ENCODE measurements at places on chromosomes 6 and 20.

DNA sequence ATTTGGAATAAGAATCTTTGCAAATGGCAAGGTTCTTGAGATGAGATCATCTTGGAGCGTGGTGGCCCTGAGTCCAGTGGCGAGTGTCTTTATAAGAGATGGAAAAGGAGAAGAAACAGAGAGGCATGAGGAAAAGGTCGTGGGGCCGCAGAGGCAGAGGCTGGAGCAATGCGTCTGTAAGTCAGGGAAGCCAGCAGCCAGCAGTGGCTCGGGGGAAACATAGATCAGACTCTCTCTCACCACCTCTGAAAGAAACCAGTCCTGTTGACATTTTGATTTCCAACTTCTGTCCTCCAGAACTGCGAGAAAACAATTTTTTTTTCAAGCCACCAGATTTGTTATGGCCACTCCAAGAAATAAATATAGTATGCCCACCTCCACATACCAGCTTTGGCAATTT lies 226.6 kb downstream of the TFAP2C start:
- DNase-seq, result peak; percentile 4

- DNase-seq, result no peak
These were observed 4.9 kb downstream of the TOMM34 start for GRCh38 chr20:44955270-44955669.

DNA sequence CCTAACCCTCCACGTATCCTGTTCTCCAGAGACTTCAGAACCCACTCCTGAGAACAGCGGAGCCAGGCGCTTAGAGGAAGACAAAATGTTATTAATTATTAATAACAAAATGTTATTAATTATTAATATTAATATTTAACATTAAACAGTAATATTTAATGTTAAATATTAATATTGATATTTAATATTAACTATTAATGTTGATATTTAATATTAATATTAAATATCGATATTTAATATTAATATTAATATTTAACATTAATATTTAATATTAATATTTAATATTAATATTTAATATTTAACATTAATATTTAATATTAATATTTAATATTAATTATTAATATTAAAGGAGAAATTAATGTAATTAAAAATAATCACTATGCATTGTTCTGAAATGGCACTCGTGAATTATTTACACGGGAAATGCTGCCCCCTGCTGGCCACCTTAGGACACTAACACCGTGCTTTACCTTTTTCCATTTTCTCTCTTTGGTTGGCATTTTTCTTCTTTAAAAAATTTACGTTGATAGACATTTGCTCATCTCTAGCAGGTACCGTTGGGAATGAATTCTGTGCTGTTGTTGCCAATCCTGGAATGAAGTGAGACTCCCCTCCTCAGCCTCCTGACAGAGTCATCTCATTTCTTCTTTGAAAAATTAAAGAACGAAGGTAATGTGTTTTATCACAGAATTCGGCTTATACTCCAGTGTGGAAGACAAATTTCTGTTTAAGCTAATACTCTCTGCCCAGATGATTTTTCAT lies 7.5 kb upstream of the GGTLC1 start:
- peak; percentile 14 for DNase-seq

DNA sequence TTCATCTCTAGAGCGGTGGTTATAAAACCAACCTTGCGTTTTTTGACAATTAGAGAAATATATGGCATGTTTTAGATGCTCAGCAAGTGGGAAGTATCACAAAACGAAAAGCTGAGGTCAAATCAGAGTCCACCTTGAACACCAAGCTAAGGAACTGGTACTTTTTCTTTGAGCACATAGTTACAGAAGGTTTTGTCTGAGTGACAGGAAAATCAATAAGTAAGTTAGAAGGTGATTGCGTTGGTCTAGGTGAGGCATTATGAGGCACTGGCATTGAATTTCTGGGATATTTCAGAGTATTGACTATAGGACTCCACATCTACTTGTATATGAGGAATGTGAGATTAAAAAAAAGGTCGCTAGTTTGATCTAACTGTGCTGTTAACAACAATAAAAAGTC lies 597 bp upstream of the HINT3 start:
- DNase-seq, result no peak

- DNase-seq, result no peak
These were observed 32.8 kb upstream of the IER3 start for GRCh38 chr6:30777155-30777485.

- DNase-seq, result no peak
These were observed 40.6 kb upstream of the PCMTD2 start for GRCh38 chr20:64214952-64215351.

GRCh38 chr20:14986026-14986655 lies 648.7 kb upstream of the FLRT3 start:
- no peak for DNase-seq

All from skin of body (tissue), 3 donors.